ENCODE measurements at places on chromosomes 4 and X.

GRCh38 chrX:40105835-40106675 is 8.3 kb upstream of the BCOR start:
- DNase-seq, result no peak

DNA sequence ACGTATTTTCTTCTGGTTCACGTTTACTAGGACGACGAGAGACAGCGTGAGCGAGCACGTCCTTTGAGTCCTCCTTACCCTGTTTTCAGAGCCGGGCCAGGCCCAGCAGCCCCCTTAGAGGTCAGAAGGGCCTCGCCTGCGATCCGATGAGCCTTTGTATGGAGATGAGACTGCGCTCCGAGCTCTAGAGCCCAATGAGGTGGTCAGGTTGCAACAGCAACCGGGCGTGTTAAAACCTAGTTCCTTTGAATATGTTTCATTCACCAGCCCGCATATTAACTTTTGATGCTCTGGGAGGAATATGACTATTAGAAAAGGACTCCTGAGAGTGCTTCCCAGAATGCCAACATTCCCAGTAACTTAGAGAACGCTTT is 55.6 kb upstream of the TADA2B start:
- peak; percentile 31 for DNase-seq

DNA sequence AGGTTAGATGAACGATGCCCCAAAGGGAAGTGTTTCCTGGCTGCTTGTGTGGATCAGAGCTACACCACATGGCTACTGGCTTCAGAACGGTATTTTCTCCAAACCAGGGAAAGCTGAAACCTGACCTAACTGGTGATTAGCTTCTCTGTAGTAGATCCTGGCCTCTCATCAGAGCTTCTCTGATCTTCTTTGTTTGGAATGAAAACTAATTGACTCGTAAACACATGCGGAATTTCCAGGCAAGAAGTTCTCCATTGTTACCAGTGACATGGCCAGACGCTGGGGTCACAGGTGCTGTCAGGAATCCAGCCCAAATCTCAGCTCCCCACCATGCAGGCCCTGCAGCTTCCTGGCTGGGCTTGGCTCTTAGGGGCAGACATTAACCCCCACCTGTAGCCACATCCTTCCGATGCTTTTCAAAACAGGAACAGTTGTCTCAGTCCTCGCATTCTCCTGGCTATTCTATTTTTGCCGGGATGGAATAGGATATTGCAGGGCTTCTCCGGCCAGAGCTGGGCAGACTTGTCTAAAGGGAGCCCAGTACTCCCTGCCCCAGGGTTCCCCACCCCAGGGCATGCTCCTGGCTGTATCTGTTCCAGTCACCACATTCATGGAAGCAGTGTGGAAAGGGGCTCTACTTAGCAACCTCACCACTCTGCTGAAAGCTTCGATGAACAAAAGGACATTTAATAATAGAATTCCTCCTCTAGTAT is 305.4 kb upstream of the F9 start:
- no peak for DNase-seq

GRCh38 chr4:171667906-171668305 is 145.3 kb upstream of the GALNTL6 start:
- DNase-seq, result no peak

DNA sequence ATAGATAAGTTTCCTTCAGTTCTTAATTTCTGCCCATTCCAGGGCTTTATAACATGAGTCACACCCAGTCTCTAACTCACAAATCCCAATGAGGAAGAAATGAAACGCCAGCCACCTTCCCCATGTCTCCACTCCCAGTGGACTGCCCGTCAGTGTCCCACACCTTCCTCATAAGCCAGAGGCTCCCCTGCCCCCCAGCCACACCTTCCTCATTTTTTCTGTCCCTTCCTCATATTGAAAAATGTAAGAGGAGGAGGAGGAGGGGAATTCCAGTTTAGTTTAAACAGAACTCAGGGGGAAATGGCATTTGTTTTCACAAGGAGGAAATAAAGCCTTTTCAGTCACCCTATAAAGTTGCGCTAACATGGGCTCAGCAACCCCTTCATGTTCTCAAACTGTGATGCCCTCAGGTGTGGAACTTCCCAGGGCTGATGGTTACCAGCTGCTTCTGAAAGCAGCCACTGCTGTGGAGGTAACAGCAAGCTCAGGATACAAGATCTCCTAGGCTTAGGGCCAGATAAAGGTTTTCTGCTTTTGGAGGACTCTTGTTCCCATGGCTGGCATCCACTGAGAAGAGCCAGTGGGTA is 97.8 kb downstream of the PARM1 start:
- no peak for DNase-seq

- no peak for DNase-seq
These were observed 185.5 kb upstream of the RBPJ start for GRCh38 chr4:26135331-26135730.

DNA sequence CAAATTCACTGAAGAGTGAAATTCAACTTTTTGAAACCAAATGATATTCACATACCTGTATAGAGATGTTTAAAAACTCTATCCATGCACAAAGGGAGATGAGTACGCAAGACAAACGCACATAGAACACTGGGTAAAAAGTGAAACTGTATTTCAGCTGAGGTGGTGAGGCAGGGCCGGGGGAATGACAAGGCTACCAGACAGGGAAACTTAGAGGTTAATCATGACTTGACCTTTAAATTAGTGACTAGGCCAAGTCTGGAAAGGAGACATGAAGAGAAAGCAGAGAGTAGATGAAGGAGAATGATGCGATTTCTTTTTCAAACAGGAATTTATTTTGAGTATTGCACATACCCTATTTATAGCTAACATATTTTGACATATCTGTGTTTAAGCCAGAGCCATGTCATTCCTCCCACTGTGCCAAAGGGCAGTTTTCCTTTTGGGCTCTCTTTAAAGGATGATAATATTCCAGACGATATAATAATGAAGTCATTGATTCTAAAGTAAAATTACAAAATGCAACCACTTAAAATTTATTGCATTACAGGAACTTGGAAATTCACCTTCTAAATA is 49.4 kb downstream of the ARHGEF6 start:
- no peak for DNase-seq

- DNase-seq, result peak; percentile 27
These were observed 77.8 kb downstream of the GRID2 start for GRCh38 chr4:92381616-92382015.

DNA sequence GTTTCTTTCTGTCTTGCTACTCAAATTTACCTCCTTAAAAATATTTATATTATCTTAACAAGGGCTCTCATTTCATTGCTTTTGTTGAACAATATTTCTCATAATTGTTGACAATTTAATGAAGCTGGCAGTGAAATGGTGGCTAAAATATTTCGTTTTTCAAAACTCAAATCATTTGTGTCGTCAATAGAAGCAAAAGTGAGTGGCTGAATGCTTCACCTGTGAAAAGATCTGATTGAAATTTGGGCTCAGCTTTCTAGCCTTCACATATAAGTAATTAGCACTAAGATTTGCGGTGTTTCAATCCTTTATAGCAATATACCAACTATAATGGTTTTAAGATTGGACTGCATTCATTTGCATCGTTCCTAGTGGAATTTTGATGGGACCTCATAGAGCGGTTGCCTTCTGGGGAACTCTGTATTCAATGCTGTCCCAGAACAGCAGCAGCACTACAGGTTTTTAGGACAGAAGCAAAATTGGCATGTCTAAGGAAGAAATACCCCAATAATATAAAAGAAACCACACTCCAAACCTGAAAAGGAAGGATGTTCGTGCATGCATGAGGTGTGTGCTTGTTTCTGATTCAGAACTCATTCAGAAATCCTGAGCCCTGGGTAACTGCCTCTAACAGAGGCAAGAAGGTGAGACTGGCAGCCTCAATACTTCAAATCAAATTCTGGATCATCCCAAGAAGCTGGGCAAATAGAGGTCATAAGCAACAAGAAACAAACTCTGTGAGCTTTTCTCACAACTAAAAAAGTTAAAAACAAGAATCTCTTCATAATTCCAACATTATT is 2.5 kb downstream of the CXCL1 start:
- peak; percentile 62 for DNase-seq

- no peak for DNase-seq
These were observed 1186.5 kb upstream of the ADGRL3 start for GRCh38 chr4:60013464-60014184.

GRCh38 chrX:46380148-46380752 is 165.0 kb downstream of the ZNF674 start:
- DNase-seq, result no peak

DNA sequence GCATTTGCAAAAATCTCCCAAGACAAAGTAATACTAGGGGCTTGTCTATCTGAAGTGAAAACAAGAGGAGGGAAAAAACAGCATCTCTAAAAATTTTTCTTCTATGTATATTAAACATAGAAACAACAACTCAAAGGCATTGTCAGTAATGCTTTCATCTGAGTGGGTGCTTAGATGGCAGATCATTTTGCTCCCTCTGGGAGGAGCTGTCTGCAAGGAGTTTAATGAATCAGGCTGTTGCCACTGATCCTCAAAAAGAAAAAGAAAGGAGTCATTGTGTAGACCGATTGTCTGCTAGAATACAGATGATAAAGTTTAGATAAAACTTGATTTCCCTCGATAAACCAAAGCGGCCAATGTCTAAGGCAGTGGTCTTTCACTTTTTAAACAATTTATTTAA is 49.7 kb upstream of the KLHL8 start:
- peak; percentile 76 for DNase-seq

DNA sequence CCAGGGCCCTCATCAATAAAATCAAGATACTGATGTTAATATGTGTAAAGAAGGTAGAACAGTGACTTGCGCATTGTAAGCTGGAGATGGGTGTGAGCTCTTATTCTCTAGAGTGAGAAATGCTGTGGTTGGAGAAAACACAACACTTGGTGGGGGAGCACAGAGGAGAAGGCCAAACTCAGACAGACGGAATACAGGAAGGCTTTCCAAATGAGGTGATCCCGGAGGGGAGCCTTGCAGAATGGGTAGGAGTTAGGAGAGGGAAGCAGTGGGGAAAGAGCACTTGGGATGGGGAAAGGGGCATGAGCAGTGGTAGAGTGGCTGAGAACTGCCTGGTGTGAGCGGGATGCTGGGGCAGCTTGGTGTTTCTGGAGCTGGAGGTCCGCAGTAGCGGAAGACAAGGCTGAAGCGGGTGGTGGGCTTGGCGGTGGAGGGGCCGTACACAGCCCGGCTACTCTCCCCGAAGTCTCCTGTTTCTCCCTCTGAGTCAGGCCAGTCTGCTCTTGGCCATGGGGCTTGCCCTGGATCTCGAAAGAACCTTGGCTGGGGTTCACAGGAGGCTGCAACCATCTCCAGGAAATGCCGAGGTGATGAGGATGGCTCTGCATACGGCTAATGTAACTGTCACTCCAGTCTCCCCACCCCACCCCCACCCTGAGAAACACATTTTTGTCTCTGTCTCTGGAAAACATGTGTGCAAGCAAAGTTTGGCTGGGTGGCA is 11.3 kb upstream of the PLAC1 start:
- DNase-seq, result peak; percentile 90

- DNase-seq, result no peak
These were observed 79.9 kb downstream of the MAOA start for GRCh38 chrX:43735957-43736356.

DNA sequence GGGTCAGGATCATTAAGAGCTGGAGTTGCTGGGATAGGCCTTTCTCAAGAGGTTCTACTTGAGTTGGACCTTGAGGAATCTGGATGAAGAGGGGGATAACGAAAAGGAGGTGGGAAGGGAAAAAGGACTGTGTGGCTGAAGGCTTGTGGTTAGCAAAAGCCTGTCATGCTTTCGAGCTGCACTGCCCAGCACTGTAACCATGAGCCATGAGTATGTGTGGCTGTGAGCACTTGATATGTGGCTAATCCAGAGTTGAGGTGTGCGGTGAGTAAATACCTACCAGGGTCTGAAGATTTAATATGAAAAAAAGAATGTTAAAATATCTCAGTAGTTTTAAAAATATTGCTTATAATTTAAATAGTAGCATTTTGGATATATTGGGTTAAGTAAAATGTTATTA is 11.4 kb downstream of the TMEM165 start:
- DNase-seq, result no peak
